ENCODE measurements at places on chromosomes 6 and 20.
A peak's percentile ranks its signal among the peaks of the same experiment; 100 is the strongest.

GRCh38 chr6:144186817-144187625 is 36.7 kb downstream of the STX11 start:
- DNase-seq = no peak

- no peak for DNase-seq
Observed at GRCh38 chr6:150286912-150287311, 81.9 kb upstream of the IYD start.

- DNase-seq = no peak
Observed at GRCh38 chr20:49747707-49748524, 34.2 kb upstream of the B4GALT5 start.

GRCh38 chr6:53618219-53618618 is 47.3 kb downstream of the KLHL31 start:
- no peak for DNase-seq

DNA sequence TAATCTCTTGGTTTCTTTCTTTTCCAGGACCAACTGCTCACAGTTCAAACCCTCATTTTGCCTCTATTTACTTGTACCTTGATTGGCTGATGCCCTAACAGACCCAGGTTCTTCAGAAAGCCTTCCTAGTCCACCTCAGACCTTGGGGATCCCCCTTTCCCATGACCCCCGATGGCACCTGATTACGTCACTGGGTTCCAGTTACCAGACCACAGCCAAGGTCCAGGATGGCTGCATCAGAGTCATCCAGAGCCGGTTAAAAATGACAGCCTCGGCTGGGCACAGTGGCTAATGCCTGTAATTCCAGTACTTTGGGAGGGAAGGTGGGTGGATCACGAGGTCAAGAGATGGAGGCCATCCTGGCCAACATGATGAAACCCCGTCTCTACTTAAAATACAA is 4.5 kb downstream of the HLA-DOA start:
- DNase-seq = no peak

DNA sequence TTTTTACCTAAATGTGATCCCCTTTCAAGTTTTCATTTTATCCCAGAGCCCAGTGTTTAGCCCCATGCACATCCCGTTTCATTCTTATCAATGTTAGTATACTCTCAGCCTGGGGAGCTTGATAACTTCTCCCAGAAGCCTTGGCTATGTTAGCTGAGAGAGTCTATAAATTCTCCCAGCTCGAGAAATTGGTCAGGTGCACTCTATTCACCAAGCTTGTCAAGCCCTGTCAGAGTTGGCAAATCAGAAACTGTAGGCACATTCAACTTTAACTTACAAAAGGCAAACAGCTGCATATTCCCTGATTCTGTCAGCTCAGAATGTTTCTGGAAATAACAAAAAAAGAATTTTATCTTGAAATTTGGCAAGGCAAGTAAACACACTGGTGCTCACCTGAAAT is 62.2 kb upstream of the IMPG1 start:
- no peak for DNase-seq

DNA sequence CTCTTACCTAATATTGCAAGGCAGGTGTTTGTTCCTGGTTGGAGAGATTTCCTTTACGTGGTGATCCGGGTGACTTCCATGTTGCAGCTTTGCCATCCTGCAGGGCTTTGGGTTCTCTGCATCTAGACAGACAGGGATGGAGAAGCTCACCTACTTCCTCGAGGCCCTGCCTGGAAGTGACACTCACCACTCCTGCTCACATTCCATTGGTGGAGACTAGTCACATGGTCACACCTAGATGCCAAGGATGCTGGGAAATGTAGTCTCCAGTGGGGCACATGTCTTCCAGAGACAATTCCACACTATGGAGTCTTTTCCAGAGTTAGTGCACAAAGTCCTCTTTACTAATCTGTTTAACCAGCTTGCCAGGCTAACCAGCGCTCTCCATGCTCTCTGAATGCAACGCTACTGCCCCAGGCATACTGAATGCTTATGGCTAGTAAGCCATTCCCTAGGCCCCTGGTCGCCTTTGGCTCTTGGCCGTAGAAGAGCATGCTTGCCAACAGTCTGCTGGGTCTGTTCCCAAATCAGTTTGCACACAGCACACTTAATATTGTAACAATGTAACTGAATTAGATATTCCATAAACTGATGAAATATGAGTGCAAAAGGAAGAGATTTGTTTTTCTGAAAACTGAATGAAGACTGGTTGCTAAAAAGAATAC is 6.7 kb upstream of the KCNK15 start:
- no peak for DNase-seq

DNA sequence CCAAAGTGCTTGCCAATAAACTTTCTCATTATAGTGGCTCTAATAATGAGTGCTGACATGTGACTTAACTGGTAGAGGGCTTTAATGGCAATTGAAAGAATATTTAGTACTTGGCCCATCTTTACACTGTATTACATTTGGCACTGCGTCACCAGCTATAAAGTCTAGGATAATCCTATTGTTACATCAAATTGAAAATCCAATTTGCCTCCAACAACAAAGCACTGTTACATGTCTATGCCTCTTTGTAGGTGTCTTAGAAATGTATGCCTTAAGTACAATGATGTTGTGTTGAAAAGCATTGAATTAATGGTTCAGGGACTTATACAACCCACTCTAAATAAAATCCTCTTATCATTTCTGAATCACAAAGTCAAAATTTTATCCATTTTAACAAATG is 420.4 kb upstream of the JAG1 start:
- DNase-seq = no peak

DNA sequence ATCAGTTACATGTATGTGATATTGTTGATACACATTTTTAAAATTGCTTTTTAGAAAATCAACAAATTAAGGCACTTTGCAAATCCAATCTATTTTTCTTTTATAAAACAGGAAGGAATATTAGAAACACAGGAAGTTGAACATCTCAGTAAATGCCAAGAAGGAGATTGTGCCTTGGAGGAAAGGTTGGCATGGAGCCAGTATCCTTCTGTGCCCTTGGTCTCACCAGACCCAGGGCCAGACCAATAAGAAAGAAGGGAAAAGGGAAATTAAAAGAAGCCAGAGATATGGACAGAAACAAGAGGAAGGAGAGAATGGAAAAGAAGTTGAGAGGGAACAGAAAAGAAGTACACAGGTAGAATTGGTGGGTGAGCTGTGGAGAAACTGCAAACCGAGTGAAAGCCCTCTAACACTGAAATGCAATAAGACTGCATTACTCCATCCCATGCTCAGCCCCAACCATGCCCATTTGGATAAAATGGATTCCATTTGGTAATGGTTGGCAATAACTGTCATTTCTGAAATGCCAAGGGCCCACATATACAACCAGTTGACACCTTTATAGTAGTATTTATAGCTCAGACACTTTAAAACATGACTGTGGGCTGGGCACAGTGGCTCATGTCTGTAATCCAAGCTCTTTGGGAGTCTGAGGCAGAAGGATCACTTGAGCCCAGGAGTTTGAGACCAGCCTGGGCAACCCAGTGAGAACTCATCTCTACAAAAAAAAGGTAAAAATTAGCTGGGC is 133.8 kb downstream of the GMPR start:
- DNase-seq = no peak

GRCh38 chr6:162999575-163000285 is 272.0 kb downstream of the PACRG start:
- no peak for DNase-seq

DNA sequence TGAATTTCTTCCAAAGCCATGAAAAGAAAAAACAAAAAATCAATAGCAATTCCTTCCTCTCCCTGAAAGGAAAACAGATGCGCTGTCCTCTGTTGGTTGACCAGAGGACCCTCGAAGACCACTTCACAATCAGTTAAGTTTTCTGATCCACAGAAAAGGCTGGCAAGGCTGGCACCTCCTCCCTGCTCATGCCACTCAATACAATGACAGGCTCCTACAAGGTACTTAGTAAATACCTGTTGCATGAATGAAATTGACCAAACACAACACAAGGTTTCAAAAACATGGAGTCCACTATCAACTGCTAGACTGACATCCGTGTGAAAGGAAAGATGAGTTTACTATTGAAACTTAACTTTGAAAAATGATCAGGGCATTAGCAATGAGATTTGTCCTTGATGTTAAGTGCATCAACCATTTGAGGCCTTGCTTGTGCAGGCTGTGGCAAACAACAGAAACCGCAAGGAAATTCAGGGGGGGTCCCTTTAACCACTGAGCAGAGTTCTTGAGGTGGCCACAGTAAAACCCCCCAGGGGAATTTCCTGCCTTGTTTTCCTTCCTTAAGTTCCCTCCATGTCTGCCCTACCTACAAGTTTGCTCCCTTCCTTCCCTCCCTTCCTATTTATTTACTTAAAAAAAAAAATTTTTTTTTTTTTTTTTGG is 27.9 kb upstream of the RTF2 start:
- DNase-seq = peak; percentile 28

- no peak for DNase-seq
Observed at GRCh38 chr6:52420668-52421358, 671 bp downstream of the EFHC1 start.

DNA sequence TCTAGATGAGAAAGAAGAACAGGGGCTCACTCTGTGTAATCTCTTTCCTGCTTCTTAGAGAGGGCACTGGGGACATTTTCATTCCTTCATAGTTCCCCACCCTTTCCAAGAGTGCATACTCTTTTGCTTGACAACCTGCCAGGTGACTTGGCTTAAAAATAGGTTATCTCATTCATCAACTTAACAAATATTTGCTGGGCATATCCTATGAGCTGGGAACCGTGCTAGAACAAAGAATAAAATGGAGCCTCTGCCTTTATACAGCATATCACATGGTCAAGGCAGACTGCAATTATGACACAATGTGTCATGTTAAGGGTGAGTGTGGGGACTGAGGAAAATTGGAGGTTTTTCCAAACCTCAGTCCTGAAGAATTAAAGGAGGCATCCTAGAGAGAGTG is 209.8 kb upstream of the FOXA2 start:
- DNase-seq = no peak

- DNase-seq = no peak
Observed at GRCh38 chr6:7198833-7199800, 91.4 kb downstream of the RREB1 start.

- no peak for DNase-seq
Observed at GRCh38 chr6:134321246-134321645, 3.3 kb upstream of the SGK1 start.

GRCh38 chr20:10604865-10605440 is 68.8 kb downstream of the JAG1 start:
- no peak for DNase-seq

- no peak for DNase-seq
Observed at GRCh38 chr6:44781912-44782597, 394.5 kb downstream of the CDC5L start.

DNA sequence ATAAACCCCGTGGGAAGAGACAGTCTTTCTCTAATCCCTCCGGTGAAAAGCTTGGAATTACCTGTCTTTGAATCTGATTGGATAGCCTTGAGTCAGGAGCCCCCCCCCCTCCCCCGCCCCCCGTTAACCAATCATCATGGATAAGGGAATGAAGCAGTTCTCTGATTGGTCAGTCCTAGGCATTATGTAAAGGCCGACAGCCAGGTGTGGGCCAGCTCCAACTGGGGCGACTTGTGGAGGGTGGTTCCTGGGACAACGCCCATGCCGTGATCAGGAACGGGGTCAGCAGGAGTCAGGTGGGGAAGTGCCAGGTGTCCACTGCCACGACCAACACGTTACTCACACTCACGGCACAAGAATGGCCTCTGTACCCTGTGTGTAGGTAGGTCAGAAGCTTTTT is 406.8 kb upstream of the SULF2 start:
- DNase-seq = no peak

GRCh38 chr6:149045404-149045803 is 272.1 kb upstream of the TAB2 start:
- DNase-seq = no peak

DNA sequence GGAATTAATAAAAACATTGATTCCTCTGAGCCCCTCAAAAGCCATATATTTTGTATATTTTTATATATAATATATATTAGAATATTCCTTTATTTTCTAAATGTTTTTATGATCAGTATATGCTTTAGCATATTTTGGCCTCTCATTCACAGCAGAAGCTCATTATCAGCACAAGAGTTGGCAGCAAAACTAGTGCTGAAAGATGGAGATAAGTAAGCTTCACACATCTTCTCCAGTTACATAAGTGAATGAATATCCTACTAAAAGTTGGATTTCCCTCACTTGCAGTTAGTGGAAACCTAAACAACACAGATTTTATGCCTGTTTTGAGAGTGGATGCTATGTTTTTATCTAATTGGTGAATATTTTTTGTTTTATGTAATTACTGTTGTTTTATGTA is 1303.8 kb upstream of the ADGRB3 start:
- no peak for DNase-seq

GRCh38 chr6:37155394-37156312 is 14.3 kb upstream of the PIM1 start:
- DNase-seq = no peak

GRCh38 chr20:58038123-58038654 is 190.3 kb downstream of the ANKRD60 start:
- DNase-seq = no peak

GRCh38 chr6:29631860-29632731 is 887 bp downstream of the GABBR1 start:
- peak; percentile 37 for DNase-seq

DNA sequence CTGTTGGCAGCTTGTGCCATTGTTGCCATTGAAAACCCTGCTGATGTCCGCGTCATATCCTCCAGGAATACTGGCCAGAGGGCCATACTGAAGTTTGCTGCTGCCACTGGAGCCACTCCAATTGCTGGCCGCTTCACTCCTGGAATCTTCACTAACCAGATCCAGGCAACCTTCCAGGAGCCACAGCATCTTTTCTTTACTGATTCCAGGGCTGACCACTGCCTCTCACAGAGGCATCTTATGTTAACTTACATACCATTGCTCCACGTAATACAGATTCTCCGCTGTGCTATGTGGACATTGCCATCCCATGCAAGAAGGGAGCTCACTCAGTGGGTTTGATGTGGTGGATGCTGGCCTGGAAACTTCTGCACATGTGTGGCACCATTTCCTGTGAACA is 221.8 kb upstream of the FAM83B start:
- DNase-seq = no peak

GRCh38 chr6:106648651-106649308 is 19.4 kb downstream of the QRSL1 start:
- no peak for DNase-seq

GRCh38 chr20:46031701-46032254 is 2.8 kb downstream of the SLC12A5 start:
- DNase-seq = no peak

GRCh38 chr20:14745830-14746229 is 408.4 kb upstream of the FLRT3 start:
- DNase-seq = no peak

DNA sequence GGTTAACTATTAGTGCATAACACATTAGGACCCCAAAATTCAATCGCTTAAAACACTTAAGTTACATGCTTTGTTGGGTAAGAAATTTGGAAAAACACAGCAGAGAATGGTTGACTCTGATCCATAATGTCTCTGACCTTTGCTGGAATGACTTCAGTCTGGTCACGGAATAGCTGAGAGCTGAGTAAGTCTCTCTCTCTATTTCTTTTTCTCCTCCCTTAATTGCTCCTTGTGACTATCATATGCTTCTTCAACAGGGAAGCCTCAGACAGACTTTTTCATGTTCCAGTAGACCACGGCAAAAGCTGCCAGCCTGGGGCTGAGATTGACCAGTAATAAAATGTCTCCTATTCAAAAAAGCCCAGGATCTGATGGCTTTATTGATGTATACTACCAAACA is 4.8 kb downstream of the OR12D1 start:
- no peak for DNase-seq
